ENCODE measurements at places on chromosomes 5 and 9. TPM values are rescaled to one million over a fixed set of nuclear protein-coding genes. Genes with fewer than 3 reads are reported as not detected.

ARID3C gene
- 0.13 TPM for total RNA-seq

- H3K4me3 ChIP-seq = no peak overlapping the region
- peaks cover 4% of the 10 kb centered on the region for H3K4me1 ChIP-seq
- no peaks in the 10 kb centered on the region for H3K36me3 ChIP-seq
- no peak for DNase-seq
- no peaks in the 10 kb centered on the region for H3K27me3 ChIP-seq
These were observed 33.0 kb upstream of the CEP120 start for GRCh38 chr5:123456242-123456641.

DNA sequence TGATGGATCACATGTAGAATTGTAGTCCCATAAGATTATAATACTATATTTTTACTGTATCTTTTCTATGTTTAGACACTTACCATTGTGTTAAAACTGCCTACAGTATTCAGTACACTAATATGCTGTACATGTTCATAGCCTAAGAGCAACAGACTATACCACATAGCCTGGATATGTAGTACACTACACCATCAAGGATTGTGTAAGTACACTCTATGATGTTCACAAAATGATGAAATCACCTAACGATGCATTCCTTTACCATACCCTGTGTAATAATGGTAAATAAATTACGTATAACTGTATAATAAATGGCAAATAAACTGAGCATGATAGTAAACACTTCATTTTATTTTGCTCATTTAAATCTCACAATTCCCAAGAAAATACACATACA, 60.3 kb downstream of the RICTOR start:
- no peaks in the 10 kb centered on the region for H3K4me1 ChIP-seq
- H3K27ac ChIP-seq = no peak overlapping the region
- DNase-seq = no peak
- peaks cover 4% of the 10 kb centered on the region for H3K36me3 ChIP-seq
- no peak overlapping the region for H3K4me3 ChIP-seq

- no peak overlapping the region for H3K4me3 ChIP-seq
- DNase-seq = no peak
- H3K27me3 ChIP-seq = no peaks in the 10 kb centered on the region
These were observed 28.8 kb upstream of the ROR2 start for GRCh38 chr9:91978740-91979414.

DNA sequence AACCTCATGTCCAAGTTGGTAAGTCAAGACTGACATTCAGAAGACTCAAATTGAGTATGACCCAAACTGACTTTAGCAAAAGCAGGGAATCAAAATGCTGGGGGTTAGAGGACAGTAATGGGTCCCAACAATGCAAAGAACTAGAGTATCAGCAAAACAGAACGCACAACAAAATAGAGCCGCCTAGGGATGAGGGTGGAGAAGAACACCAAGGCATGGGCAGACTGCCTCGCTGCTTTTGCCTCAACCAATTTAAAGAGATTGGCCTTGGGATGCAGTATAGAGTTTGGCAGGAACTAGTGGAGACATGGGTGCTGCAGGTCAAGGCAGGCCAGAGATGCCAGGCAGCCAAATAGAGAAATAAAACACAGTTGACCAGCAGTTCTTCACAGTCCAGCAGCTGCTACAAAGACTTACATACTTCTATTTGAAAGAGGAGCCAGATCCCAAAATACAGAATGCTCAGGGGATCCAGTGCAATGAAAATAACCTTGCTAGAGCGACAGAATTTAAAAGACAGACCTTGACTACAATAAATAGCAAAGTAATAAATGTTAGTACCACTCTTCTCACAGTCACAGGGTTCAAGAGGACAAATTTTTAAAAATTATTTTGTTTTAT, 83.9 kb upstream of the NIPBL start:
- no peaks in the 10 kb centered on the region for H3K27me3 ChIP-seq
- H3K4me1 ChIP-seq = no peaks in the 10 kb centered on the region
- no peaks in the 10 kb centered on the region for H3K36me3 ChIP-seq
- H3K27ac ChIP-seq = no peak overlapping the region
- no peak for DNase-seq

DNA sequence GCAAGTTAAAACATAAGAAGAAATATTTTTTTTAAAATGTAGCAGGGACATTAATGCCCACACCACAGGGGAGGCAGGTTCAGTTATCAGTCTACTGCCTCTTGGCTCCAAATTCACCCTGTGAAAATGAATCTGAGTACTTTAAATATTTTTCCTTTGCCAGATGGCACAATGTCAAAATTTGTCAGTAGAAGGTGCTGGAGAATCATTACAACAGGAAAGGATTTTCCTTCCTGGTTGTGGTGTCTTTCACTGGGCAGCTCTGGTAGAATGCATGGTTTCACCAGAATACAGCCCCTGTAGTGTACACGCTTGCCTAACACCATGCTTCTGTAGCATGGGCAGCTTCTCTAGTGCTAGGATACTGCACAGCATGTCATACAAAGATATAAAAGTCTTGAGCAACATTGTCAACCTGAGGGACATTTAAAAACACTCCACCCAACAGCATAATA, 9.7 kb upstream of the SREK1 start:
- no peaks in the 10 kb centered on the region for H3K36me3 ChIP-seq
- H3K27ac ChIP-seq = no peak overlapping the region
- H3K27me3 ChIP-seq = no peaks in the 10 kb centered on the region

All from SJCRH30 (cell line).